ENCODE measurements at places on chromosomes 1 and 21.

DNA sequence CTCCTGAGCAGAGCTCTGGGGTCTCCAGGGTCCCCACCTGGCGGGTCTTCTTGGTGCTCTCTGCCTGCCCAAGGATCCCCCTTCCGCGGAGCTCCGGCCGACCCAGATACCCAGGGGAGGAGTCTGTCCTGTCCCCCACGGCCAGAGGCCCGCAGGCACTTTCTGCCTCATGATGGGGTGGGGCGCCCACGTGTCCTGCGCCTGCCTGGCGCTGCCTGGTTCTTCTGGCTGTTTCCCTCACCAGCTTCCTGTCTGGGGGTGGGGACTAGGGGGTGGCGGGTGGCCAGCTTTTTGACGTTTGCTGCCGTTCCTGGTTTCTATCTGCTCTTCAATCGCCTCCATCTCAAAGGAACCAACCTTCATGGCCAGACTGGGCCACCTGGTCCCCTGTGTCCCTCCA, 313.3 kb upstream of the VAMP3 start:
- DNase-seq = no peak

GRCh38 chr1:94961988-94962387, 35.1 kb upstream of the CNN3 start:
- DNase-seq = no peak

GRCh38 chr1:53639251-53639763, 99.7 kb downstream of the GLIS1 start:
- DNase-seq = no peak

GRCh38 chr1:181739214-181739613, 255.9 kb downstream of the CACNA1E start:
- no peak for DNase-seq

DNA sequence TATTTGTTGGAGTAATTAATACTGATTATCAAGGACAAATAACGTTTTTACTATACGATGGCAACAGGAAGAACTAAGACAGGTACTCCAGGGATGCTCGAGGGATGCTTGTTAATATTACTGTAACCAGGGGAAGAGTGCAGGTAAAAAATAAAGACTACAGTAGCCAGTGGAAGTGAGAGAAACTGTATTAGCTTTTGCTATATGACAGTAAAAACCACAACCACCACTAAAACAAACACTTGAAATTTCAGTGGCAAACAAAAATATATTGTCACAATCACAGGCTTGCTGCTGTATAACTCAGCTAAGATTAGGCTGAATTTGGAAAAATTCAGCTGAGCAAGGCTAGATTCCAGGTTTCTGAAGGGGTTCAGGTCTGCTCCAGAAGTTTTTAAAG, 812.6 kb upstream of the ADGRL4 start:
- DNase-seq = no peak

DNA sequence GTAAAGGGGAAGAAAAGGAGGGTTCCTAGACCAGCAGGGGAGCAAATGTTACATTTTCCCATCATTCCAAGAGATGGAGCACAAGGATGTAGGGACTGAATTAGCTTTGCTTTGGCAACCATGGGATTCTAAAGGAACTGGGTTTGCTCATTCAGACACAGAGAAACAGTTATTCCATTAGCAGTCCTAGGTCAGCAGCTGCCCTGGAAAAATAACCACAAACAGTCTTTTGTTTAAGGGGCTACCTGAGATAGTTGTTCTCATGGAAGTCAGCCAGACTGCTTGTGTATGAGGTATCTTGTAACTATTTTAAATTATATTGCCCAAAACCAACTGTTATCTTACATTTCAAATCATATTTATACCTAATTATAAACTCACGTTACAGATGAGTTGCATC, 58.4 kb upstream of the VCAM1 start:
- no peak for DNase-seq

DNA sequence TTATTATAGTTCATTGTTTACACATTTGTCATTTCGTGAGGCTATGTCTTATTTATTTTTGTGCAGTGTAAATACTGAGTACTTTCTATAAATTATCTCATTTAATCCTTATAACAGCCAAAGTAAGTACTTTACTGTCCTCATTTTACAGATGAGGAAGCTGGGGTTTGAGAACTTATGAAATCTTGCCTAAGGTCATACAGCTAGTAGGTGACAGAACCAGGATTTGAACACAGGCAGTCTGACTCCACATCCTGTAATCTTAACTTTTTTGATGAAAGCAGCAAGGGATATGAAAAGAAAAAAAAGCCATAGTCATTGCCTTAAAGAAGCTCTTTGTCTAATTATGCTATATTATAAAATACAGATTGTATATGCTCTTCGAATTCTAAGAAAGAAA, 107.1 kb upstream of the BMP8A start:
- no peak for DNase-seq

- no peak for DNase-seq
Observed at GRCh38 chr1:232655028-232655745, 25.3 kb upstream of the SIPA1L2 start.

- DNase-seq = peak; percentile 76
Observed at GRCh38 chr1:153568367-153569099, 2.9 kb upstream of the S100A2 start.

GRCh38 chr1:178726545-178726944, 1.5 kb downstream of the RALGPS2 start:
- no peak for DNase-seq

DNA sequence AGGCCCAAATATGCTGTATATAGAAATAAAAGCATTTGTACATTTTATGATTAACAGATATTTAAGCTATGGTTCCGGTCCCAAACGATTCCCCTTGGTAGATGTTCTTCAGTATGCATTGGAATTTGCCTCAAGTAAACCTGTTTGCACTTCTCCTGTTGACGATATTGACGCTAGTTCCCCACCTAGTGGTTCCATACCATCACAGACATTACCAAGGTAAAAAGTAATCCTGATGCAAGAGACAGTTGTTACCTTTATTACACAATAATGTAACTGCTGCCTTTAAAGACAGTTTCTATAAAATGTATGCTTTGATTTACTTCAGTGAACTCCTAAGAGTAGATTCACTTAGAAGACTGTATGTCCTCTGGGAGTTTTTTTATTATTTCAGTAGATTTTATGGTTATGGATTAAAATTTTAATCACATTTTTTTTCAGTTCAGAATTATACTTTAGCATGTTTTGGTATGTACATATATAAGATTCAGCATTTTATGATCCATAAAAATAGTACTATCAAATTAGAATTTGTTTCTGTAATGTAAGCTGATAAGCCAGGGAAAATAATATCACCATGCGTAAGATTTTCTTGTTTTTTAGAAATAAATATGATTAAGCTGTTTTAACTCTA, 96.5 kb downstream of the USP25 start:
- peak; percentile 60 for DNase-seq

- no peak for DNase-seq
Observed at GRCh38 chr1:241286486-241286885, 70.5 kb downstream of the RGS7 start.

DNA sequence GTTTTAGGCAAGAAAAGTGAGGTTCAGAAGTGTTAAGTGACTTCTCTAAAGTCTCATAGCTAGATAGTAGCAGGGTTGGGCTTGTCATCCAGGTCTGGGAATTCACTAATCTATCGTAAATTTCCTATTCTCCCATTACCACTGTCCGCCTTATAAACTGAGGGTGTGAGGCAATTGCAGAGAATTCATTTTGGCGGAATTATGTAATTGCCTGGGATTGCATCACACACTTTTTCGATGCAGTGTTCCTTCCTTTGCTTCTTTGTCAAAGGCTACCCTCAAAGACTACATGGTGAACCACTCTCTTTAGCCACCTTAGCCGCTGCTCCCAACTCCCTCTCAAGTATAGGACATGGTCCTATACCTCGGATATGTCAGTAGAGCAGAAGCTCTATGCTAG, 19.1 kb downstream of the SELP start:
- no peak for DNase-seq

GRCh38 chr1:25922971-25923552, 16.8 kb upstream of the STMN1 start:
- no peak for DNase-seq

DNA sequence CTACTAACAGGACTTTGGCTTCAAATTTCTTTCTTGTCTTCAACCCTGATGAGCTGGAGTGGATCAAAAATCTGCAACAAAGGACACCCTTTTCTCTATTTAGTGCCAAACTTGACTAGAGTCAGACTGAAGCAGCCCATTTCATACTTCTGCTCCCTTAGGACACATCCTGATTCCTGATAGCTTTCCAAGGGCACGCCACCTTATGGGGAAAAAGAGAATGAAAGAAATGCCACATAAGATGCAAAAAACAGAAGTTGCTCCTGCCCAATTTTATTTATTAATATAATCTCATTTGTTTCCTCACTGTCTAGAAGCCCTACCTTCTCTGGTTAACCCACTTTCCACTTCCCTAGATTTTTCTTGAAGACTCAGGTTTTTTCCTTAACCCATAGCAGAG, 72.7 kb upstream of the NBPF4 start:
- DNase-seq = no peak

GRCh38 chr1:169586395-169587255, at the start of gene F5:
Gene F5 (minus strand): TSS chr1:169586481. CDS start chr1:169586386, 95 bp downstream.
- DNase-seq = peak; percentile 78

GRCh38 chr1:75328691-75329090, 194.5 kb downstream of the LHX8 start:
- DNase-seq = no peak

- no peak for DNase-seq
Observed at GRCh38 chr1:204627436-204627835, 58.1 kb downstream of the LRRN2 start.

GRCh38 chr1:205917466-205918238, 25.6 kb downstream of the SLC26A9 start:
- no peak for DNase-seq

GRCh38 chr1:21925334-21925940, 11.7 kb downstream of the HSPG2 start:
- DNase-seq = no peak

DNA sequence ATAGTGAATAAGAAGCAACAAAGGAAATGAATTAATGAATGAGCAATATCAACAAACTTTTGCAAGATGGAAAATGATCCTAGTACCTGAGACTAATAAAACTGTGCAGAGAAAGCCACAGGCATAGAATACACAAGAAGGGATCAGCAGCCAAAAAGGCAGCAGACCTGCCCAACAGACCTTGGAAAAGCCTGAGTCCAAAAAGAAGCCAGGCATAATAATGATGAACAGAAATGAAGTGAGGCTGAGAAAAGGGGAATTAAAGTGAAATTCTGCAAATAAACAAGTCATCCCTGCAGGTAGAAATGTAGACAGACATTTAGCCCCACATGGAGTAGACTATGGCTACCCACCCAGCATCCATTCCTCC, 10.3 kb upstream of the PHTF1 start:
- no peak for DNase-seq

- no peak for DNase-seq
Observed at GRCh38 chr1:74596717-74597116, 76.9 kb downstream of the ERICH3 start.

- no peak for DNase-seq
Observed at GRCh38 chr1:172122381-172122780, 281.1 kb downstream of the DNM3 start.

DNA sequence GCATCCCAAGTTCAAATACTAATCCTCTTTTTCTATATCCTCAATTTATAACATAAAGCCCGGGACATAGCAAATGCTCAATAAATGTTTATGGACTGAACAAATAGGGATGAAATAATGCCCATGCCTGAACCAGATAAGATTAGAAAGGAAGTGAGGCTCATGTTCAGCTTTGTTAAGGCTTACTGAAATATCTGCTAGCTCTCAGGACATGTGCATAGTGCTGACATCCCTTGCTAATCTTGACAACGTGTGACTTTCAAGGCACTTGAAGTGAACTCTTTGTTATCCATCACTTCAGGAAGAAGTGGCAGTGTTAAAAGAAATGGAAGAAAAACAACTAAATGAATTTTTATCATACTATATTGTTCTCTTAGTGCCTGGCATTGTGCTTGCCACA, 260.3 kb upstream of the SGIP1 start:
- no peak for DNase-seq

DNA sequence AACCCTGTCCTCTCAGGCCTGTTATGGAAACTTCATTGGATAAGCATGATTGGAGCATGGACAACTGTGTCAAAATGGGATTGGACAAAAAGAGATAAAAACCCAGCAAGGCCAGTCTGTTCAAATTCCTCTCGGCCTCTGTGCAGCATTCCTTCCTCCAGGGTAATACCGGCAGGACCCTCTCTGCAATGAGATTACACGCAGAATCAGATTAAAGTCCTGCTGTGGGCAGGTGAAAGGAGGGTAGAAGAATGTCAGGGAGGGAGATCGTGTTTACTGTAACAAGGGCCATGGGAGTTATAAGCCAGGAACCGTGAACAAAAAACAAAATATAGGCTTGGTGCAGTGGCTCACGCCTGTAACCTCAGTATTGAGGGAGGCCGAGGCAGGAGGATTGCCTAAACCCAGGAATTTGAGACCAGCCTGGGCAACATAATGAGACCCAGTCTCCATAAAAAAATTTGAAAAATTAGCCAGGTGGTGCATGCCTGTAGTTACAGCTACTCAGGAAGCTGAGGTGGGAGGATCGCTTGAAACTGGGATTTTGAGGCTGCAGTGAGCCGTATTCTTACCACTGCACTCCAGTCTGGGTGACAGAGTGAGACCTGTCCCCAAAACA, 5.6 kb upstream of the EFHD2 start:
- no peak for DNase-seq

GRCh38 chr1:88608139-88608943, 75.7 kb upstream of the PKN2 start:
- peak; percentile 17 for DNase-seq

GRCh38 chr1:9599741-9600140, 11.0 kb downstream of the TMEM201 start:
- no peak for DNase-seq

DNA sequence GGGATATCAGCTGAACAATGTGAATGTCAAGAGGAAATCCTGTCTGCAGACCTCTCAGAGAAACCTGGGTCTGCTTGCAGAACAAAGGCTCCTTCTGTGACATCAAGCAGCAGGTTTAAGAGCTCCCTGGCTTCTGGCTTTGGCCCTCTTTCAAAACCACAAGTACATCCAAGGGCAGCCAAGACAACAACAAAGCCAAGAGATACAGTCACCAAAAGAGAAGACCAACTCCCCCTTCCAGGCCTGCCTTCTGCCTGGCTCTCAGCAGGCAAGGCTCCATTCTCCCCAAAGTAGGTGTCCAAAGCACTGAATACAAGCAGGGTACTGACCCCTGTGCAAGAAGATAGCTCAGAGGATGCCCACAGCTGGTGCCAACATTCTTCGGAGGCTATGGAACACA, 11.5 kb downstream of the BCAR3 start:
- DNase-seq = no peak

GRCh38 chr1:162324396-162324795, 52.3 kb downstream of the SPATA46 start:
- no peak for DNase-seq

GRCh38 chr21:45318556-45319404, 31.1 kb upstream of the POFUT2 start:
- no peak for DNase-seq

DNA sequence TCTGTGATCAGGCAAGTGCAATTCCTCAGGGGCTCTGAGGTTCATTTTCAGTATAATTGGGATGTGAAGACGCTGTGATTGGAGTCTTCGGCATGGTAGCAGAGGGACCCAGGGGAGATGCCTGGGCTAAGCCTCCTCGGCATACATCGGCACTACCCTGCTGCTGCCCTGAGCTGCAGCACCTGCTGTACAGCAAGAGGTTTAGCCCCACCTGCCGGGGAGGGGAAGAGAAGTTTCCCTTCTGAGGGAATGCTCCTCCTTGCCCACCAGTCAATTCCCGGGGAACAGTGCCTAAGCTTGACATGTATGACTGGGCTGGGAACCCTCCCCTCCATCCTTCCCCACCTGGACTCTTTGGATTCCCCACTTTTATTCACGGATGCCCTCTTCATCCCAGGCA, 24.9 kb downstream of the CNIH3 start:
- DNase-seq = no peak

Data from CD4-positive, alpha-beta T cell treated with Interleukin-4 for 4 hours (primary cell).